ENCODE measurements at places on chromosomes 4 and X.

DNA sequence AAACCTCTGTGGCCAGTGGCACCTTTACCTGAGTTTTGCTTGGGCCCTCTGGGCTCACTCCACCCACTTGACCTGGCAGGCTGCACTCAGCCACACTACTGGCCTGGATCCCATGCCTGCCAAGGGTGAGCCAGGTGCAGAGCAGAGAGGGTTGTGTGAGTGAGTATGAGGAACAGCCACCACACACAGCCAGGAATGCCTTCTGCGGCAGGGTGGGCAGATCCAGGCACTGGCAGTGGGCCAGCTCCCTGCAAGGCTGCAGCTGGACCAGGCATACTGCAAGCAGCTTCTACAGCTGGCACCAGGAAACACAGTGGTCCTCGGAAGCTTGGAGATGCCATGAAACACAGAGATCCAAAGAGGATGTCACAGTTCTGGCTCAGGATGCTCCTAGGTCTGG lies 570.1 kb upstream of the ACTRT1 start:
- DNase-seq: no peak

DNA sequence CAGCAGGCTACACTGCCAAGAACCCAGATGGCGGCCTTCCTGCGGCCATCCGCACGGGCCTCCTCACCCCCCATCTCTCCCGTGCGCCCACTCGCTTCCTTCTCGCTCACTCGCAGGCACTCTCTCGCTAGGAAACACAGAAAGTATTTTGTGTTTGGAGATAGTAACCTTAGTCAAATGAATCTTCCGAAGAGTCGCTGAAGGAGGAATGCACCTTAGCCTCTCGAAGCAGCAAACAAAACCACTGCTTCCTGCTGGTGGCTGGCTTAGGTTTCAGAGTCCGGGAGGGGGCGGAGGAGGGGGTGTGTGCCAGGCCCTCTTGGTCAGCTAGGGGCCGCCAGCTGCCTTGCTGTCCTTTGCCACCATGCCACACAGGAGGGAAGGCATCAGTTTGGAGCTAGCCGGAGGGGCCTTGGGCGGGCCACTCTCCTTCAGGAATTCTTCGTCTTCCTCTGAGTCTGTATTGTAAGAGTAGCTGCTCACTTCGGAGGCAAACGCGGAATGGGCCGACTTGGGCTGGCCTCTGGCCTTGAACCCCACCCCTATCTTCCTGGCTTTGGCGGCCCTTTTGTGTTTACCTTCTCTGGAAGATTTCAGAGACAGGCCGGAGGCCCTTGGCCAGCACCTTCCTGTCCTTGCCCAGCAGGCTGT lies 73.2 kb upstream of the UCP1 start:
- no peak for DNase-seq

- DNase-seq: no peak
These were observed 54.7 kb downstream of the AFF2 start for GRCh38 chrX:148555101-148555500.

DNA sequence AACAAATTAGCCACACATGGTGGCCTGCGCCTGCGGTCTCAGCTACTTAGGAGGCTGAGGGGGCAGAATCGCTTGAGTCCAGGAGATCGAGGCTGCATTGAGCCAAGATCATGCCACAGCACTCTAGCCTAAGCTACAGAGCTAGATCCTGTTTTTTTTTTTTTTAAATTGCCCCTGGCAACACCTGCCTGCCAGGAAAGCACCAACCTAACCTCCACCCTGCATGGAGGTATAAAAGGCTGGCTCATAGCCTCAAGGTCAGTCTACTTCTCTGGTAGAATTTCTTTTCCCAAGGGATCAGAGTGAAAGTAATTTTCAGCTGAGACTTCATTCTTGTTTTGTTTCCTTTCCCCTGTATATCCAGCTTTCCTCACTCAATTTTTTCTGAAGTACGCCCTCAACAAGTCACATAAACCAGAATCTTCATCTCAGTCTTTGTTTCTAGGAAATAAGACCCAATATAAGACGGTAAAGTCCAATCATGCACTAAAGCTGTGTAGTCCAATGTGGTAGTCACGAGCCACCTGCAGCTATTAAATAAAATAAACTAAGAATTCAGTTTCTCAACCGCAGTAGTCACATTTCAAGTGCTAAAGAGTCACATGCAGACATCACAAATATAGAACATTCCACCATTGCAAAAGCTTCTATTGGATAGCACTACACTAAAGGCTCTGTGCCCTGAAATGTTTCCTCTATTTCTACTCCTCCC lies 113.3 kb downstream of the HPGD start:
- DNase-seq: no peak

DNA sequence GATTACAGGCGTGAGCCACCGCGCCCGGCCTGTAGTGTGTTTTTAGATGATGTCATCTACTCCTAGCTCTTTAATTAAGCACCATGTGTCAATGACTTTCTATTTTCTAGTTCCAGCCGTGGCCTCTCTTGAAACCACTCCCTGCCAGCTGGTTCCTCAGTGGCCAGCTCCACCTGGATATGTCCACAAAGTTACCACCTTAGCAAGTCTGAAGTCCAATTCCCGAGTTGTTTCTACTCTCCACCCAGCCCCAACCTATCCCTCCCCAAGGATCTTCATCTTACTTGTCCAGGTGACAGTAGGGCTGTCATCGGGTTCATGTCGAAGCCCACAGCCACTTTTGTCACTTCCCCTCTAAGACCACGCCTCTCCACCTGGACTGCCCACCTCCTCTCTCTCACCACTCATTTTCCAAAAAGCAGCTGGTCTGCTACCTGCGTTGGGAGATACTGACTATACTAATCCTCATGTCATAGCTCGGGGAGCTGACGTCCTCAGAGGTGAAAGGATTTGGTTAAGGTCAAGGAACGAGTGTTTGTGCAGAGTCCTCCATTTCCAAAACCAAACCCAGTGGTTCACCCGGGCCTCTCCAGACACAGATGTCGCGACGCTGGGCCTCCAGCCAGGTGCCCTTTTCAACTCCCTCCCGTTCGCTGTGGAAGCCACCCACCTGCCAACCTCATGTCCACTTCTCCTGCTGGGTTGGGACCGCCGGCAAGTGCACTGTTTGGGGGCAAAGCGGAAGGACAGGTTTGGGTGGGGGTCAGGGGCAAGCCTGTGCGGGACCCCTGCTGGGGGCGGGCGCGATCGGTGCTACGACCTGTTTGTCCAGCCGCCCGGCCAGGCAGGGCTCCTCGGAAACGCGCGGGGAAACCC lies 704 bp downstream of the FAM3A start:
- DNase-seq: no peak

DNA sequence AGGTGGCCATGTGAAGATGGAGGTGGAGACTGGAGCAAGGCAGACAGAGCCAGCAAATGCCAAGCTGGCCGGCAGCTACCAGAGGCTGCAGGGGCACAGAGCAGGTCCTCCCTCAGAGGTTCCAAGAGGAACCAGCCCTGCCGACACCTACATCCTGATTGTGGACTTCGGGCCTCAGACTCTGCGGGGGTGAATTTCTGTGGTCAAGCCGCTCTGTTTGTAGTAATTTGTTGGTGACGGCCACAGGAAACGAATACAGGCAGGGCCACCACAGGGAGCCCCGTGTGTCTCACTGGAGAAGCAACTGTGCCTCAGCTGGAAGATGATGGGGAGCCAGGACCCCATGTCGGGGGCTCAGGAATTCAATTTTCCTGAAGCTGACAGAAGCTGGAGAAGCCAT lies 28.3 kb downstream of the ZFYVE28 start:
- DNase-seq: no peak

GRCh38 chrX:136909119-136909705 lies 28.7 kb upstream of the RBMX start:
- DNase-seq: peak; percentile 63

GRCh38 chr4:137528673-137529072 lies 3.6 kb downstream of the PCDH18 start:
- DNase-seq: no peak

DNA sequence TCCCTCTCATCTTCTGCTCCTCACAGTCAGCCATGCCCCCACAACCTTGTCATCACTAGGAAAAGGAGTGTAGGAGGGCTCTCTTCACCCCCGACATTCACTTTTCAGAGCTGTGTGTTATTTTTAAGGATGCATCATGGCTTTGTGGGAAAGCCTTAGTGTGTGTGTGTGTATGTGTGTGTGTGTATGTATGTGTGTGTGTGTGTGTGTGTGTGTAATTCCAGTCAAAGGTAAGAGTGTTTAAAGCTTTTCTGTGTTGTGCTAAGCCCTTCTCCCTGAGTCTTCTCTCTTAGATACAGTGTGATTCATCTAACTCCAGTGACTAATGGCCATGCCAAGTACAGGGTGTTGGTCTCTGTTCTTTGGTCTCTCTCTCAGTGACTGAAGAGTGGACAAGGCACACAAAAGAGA lies 76.6 kb downstream of the CHIC2 start:
- no peak for DNase-seq

DNA sequence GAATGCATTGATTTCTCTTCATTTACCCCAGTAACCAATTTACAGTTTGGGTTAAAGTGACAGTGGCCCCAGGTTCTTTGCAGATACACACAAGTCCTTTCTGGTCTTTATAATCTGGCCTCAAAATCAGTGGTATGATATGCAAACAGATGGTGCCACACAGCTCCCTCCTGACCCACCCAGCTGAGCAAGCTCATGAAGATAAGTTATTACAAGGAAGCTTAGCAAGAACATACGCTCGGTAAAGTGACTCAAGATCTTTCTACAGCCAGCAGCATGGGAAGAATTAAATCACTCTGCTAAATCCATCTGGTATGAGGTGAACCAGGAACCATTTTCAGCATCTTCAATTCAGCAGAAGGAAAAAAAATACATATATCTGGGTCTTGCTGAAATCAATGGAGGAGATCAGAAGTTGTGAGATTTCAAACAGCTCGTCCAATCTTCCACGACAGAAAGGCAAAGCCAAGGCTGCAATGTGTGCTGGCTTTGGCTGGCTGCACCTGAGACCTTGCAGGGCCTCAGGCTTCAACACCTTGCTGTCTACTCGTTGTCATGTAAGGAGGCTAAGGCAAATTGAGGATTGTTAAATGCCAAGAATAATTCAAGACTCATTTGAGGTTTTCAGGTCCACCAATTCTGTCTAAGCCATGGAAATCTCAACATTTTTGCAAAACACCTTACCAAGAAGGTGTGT lies 28.2 kb downstream of the SEL1L3 start:
- DNase-seq: no peak

DNA sequence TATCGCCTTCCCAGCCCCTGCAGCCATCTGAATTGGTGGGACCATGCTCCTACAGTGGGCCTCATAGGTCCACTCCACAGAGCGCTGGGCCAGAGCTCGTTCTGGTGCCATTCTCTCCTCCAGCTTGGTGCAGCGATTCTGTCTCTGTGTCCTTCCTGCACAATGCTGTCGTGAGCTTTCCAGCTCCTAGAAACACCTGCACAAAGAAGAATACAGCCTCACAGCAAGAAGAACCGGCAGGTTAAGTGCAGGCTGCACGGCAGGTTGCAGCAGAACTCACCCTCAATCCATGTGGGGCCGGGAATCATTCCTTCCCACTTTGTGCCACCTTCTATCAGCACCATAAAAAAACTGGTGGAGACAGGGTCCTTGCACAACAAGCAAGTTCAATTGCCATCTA lies 101.2 kb upstream of the ENPP6 start:
- DNase-seq: no peak

GRCh38 chr4:23234018-23234417 lies 541.3 kb downstream of the GBA3 start:
- no peak for DNase-seq

GRCh38 chrX:107454302-107454701 lies 4.8 kb downstream of the FRMPD3 start:
- DNase-seq: no peak

GRCh38 chrX:70592091-70592490 lies 147.5 kb downstream of the DLG3 start:
- no peak for DNase-seq

Measured in stimulated activated CD4-positive, alpha-beta T cell treated with anti-CD3 and anti-CD28 coated beads, Interleukin-12 subunit alpha, Interleukin-12 subunit beta, amount 100 ng/mL, for 48 hours (primary cell).